CD4-positive, alpha-beta T cell treated with Interferon gamma for 1 hour (primary cell): ENCODE measurements at places on chromosomes 2 and 18.

GRCh38 chr2:51000849-51001617 is 30.9 kb downstream of the NRXN1 start:
- no peak for DNase-seq

DNA sequence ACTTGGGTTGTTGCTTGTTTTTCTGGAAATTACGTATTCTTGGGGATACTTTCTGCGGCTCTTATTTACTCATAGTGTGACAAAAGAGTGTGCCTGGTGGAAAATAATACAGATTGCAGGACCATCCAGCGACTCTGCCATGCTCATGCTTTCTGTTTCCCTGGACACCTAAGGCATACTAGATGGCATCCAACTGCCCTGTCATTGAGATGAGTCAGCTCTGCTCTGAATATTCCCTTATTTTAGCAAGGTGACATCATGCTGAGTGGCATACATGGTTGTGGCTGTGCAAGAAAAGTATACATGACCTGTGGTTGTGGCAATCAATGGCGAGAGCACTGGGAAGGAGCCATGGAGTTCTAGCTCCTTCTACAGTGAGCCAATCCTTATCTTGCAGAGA is 471.0 kb downstream of the TMEM182 start:
- no peak for DNase-seq

DNA sequence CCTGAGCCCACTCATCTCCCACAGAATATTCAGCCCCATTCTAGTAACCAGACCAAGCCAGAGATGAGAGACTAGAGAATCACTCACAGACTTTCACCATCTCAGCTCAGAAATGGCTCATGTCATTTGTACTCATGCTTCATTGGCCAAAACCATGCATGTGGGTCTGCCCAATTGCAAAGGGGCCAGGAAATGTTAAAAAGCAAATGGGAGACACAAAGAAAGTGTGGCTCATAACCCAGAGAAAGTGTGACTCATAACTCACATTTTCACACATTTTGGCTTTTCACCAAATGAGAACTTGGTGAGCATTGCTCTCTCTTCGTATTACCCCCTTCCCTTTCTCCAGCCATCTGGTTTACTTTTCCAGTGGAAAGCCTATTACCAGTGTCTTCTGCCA is 66.2 kb downstream of the MDH1 start:
- no peak for DNase-seq

DNA sequence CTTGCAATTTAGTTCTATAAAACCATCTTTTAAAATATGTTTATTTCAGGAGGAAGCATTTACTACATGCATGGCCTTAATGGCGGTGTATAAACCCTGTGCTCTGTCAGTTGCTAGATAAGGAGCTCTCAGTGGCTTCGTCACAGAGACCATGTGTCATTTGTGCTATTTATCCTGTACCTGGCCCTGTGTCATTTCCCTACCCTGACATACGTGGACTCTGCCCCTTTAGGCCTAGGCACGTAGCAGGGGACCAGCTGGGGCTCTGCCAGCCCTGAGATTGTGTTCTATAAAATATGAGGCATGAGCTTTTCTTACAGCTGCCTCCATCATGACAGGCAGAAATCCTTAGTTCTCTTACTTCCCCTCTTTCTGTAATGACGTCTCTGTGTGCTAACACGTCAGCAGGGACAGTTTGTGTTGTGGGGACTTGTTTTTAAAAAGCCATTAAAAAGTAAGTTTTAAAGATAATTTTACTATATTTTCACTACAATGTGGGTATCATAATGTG is 88.0 kb downstream of the ITGB1BP1 start:
- no peak for DNase-seq

GRCh38 chr2:169452080-169452479 is 27.2 kb upstream of the BBS5 start:
- DNase-seq = no peak

- DNase-seq = no peak
Observed at GRCh38 chr2:28350791-28351285, 41.8 kb upstream of the FOSL2 start.

DNA sequence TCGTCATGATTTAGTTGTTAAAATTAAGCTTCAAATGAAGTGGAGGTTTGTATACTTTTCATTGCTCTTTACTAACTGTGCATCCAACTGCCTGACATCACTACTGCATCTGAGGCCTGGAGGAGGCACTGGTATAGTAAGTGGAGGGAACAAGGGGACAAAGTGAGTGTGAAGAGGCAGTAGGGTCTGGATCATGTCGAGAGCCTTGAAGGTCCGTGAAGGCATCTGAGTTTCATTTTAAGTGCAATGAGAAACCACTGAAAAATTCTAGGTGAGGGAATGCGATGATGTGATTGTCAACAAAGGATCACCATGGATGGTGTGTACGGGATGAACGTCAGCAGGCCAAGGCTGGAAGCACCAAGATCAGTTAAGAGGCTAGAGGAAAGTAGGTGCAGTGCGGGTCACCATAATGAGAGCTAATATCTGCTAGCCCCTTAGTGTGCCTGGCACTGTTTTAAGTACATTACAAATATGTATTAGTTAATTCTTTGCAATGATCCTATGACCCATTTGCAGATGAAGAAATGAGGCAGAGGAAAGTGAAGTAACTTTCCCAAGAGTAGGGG is 96.1 kb downstream of the CABYR start:
- no peak for DNase-seq

- no peak for DNase-seq
Observed at GRCh38 chr2:194946826-194947225, 710.2 kb upstream of the SLC39A10 start.

GRCh38 chr2:195675783-195676427 is 18.9 kb downstream of the SLC39A10 start:
- DNase-seq = no peak

DNA sequence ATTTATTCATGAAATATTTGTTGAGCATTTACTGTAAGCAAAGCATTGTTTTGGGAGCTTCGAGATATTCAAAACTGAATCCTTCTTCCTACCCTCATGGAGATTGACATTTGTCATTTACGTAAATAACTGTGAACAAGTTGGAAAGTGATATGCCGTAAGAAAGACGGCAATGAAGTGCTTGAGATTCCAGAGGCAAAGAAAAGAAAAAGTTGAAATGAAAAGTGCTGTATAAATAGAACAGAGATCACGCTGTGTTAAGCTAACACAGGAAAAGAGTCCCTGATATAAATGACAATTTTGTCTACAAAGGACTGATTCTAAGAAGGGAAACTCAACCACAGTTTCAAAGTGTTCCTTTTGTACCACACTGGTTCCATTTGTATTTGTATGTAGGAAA is 1.8 kb downstream of the CHRNA1 start:
- DNase-seq = no peak

GRCh38 chr2:228118940-228119339 is 62.5 kb downstream of the SPHKAP start:
- no peak for DNase-seq

- peak; percentile 45 for DNase-seq
Observed at GRCh38 chr2:30225131-30225762, 6.1 kb upstream of the LBH start.

DNA sequence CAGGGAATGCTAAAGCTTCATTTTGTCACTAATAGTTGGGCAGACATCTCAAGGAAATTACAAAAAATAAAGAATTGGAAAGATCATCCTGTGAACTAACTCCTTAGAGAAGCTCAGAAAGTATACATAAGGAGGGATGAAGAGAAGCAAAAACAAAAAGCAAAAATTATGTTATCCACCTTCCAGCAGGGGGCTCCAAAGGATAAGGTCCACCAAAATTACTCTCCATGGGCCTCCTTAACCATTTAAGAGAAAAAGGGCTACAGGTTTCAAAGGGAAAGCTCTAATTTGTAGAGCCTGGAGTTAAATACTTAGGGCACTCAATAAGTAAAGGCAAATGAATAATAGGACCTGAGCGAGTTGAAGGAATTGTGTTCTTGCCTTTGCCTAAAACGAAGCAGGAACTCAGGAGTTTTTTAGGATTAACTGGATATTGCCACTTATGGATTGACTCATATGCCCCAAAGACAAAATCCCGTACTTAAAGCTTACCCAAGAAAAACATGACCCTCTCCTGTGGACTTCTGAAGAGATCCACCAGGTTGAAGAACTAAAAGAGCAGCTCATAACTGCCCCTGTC is 1167.9 kb downstream of the DSC3 start:
- no peak for DNase-seq

DNA sequence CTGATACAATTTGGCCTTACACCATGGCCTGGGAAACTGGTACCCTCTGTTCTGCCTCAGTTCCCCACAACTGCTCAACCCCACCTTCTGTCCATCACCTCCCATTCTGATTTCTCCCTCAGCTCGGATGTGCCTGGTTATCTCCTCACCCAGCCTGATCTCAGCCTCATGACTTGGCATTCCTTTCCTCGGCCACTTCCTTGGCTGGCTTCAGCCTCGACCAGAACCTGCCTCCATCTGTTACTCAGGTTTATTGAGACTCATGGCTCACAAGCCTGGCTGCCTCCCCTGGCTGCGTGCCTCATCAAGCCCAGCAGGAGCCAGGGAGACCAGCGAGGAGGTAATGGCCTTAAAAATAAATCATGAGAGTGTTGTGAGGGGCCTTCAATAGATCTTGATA is 356.2 kb upstream of the SPRED2 start:
- no peak for DNase-seq

GRCh38 chr2:46525522-46526155 is 46.3 kb downstream of the TMEM247 start:
- DNase-seq = no peak

DNA sequence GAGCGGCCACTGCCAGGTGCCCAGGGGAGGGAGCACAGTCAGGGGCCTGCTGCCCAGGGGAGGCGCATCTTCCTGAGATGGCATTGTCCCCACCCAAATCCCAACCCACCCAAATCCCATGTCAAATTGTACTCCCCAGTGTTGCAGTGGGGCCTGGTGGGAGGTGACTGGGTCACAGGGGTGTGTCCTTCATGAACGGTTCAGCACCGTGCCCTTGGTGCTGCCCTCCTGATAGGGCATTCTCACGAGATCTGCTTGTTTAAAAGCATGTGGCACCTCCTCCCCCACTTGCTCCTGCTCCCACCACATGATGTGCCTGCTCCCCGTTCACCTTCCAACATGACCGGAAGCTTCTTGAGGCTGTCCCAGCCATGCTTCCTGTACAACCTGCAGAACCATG is 27.6 kb downstream of the ANKMY1 start:
- no peak for DNase-seq

- no peak for DNase-seq
Observed at GRCh38 chr18:2642771-2643170, 12.8 kb upstream of the SMCHD1 start.

GRCh38 chr18:75023473-75023872 is 185.5 kb downstream of the PTGR3 start:
- no peak for DNase-seq

DNA sequence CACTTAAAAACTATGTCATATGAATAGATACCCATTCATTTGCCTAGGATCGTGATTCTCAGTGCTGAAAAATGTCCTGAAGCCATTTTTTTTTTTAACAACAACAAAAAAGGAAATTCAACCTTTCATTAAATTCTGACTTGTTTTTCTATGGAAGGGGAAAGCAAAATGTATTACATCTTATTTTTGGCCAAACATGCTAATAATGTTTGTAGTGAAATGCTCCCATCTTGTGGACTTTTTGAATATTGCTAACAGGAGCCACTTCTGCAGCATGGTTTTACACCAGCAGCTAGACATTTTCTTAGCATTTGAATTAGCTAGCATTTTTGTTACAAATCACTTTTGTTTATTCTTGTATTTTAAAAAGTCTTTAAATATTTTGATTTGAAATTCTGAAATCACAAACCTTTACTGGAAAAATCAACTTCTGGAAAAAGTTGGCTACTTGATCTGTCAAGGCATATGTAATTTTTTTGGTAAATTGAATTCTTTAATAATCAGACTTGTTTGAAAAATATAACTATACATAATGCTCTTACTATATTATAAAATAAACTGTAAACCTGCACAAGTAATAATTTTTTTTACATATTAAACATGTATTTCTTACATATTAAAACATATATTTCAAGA is 75.8 kb downstream of the KIDINS220 start:
- no peak for DNase-seq

- no peak for DNase-seq
Observed at GRCh38 chr2:29281916-29282247, 166.7 kb downstream of the CLIP4 start.

- no peak for DNase-seq
Observed at GRCh38 chr18:22423878-22424564, 6.3 kb upstream of the CTAGE1 start.

GRCh38 chr2:99691926-99692325 is 202.1 kb upstream of the REV1 start:
- DNase-seq = no peak

- no peak for DNase-seq
Observed at GRCh38 chr18:12882453-12883371, 1.3 kb downstream of the PTPN2 start.

GRCh38 chr2:68749345-68749744 is 14.7 kb downstream of the ARHGAP25 start:
- DNase-seq = no peak

GRCh38 chr2:141055531-141055930 is 1075.3 kb downstream of the LRP1B start:
- no peak for DNase-seq

DNA sequence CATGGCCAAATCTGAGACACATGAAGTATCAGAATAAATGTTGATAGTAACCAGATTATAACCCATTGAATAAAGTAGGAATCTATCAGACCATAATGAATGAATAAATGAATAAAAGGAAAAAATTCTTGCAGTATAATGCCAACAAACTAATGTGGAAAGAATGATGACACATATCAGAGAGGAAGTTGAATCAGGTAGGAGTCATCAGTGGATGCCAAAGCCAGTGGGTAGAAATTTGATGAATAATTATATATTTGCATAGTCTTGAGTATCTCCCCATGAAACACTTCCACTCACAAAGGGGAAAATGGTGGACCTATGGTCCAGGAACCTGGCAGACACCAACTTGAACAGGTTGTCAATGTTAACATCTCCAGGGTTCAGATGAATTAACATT is 68.6 kb downstream of the GALNT3 start:
- no peak for DNase-seq

GRCh38 chr2:197606180-197606579 is 69.2 kb downstream of the RFTN2 start:
- DNase-seq = no peak

- DNase-seq = no peak
Observed at GRCh38 chr2:19419211-19419880, 60.9 kb upstream of the OSR1 start.

DNA sequence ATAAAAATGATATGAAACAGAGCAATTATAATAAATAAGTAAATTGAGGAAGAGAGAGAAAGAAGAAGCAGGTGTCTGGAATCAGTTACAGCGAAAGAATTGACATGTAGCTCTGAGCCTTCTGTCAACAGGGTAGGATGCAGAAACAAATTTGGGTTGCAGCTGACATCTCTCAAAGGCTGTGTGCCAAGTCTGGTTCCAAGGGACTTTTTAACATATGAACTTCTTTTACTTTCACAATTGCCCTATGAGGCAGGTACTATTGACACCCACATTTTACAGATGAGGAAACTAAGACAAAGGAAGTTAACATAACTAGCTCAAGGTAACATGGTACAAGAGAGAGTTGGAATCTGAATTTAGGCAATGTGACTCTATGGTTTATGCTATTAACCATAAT is 260.0 kb downstream of the ASXL3 start:
- no peak for DNase-seq

- no peak for DNase-seq
Observed at GRCh38 chr2:8393506-8393905, 288.4 kb upstream of the ID2 start.

- no peak for DNase-seq
Observed at GRCh38 chr2:242057379-242058040, 188.0 kb downstream of the RTP5 start.
